ENCODE measurements at places on chromosomes 3 and 15. TPM values are rescaled to one million over a fixed set of nuclear protein-coding genes. Genes with fewer than 3 reads are reported as not detected.

NANOGP8 gene
- total RNA-seq = 0.44 TPM

DNA sequence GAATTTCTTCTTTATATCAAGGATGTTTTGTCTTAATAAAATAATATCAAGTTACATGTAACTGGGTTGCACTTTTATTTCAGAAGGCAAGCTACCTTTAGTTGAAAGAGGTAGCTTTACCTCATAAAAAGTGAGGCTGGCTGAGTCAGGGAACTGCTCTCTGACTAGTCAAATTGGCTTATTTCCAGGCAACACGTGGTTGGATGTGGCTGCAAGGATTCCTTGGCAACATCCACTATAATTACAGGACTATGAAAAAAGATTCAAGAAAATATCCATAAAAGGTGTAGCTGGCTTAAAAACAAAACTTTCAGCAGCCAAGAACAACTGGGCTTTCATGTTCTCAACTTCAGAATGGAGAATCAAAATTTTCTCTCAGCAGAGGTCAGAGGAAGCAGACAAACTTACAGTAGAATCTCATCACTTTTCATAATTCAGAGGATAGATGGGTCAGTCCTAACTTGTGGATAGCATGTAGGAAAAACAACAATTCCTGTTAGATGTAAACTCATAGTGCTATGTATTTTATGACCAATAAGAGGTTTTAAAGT, 779.1 kb downstream of the MECOM start:
- DNase-seq = no peak

DNA sequence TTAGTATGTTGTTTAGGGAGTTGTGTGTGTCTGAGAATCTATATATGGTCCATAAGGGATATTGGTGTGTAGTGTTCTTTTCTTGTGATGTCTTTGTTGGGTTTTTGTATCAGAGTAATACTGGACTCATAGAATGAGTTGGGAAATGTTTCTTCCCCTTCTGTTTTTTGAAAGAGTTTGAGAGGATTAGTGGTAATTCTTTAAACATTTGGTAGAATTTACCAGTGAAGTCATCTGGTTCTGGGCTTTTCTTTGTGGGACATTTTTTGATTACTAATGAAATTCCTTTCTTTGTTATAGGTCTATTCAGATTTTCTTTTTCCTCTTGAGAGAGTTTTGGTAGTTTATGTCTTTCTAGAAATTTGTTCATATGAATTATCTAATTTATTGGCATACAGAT, 16.9 kb downstream of the ACKR2 start:
- no peak for DNase-seq

GRCh38 chr15:76368122-76368621, 31.6 kb downstream of the ISL2 start:
- no peak for DNase-seq
